OCI-M1 (cell line): ENCODE measurements at places on chromosomes 1 and 21.
A peak's percentile ranks its signal among the peaks of the same experiment; 100 is the strongest.

DNA sequence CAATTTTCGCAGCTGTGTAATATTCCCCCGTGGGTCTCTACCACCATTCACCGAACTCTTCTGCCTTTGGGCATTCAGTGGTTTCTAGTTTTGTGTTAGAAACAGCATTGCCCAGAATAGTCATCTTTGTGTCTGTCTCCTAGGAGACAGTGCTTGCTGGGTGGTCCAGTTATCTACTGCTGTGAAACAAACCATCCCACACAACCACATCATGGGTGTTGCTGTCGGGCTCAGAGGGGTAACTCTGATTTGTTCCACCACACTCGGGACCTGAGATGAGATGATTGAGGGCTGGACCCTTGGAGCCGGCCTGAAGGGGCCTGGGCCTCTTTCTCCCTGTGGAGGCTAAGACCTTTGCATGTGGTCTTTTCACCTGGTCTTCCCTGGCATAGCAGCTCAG is 427.2 kb upstream of the VAMP3 start:
- no peak for DNase-seq

- peak; percentile 91 for DNase-seq
Observed at GRCh38 chr1:83998498-83999315, at the start of gene TTLL7. TTLL7 (minus strand) TSS chr1:83999132; CDS start chr1:83952211, 46,921 bp downstream.

DNA sequence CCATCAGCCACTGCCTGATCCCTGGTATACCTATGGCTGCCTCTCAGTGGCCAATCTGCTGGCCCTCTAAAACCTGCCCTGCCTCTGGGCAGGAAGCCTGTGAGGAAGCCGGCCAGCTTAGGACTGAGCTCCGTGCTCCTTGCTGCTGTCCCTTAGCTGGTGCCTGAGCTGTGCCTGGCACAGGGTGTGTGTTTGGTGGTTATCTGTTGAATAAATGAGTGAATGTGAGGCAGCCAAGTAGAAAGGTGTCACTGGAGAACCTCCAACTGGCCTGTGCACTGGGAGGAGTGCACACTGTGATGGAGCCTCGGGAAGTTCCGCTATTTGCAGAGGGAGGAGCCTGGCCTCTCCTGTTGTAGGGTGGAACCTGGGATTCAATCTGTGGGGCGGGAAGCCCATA is 63.4 kb upstream of the STUM start:
- DNase-seq = peak; percentile 37

DNA sequence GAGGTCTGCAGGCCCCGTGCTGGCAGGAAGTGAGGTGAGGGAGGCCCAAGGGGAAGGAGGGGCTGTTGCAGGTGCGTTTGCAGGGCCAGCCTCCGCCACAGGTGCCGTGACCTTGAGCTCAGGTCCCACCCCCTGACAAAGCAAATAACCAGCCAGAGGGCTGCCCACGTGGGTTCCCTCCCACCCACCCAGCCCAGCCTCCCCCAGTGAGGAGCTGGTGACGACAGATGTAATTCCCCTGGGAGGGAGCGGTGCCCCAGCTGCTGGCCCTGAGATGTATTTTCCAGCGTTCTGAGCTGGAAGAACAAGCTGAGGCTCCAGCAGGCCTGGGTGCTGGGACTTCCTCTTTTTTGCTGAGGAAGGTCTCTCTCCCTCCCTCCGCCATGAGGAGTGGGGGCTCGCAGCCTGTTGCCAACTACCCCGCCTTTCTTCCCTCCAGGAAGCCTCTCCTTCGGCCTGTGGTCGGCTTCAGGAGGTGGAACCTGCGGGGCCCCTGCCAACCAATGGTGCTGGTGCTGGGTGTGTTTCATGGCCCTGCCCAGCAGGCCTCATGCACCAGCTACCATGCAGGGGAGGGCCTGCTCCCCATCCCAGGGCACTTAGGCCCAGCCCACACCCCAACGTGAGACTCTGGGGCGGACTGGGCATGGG is 153.2 kb downstream of the PRDM16 start:
- DNase-seq = peak; percentile 25

DNA sequence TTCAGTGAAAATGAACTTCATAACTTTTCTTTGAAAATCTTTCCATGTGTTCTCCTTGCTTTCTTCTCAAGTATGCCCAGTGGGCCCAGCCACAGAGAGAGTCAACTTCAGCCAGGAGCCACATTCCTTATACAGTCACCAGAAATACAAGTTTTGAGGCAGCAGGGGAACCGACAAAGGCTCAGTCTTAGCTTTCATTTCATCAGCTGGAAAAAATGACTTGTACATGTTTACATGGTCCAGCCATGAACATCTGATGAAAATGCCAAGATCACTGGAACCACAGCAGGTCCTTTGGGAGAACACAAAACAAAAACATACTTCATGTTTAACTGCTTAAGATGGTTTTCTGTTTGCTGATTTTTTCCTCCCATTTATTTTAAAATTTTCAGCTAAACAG is 72.5 kb downstream of the SYDE2 start:
- peak; percentile 6 for DNase-seq

DNA sequence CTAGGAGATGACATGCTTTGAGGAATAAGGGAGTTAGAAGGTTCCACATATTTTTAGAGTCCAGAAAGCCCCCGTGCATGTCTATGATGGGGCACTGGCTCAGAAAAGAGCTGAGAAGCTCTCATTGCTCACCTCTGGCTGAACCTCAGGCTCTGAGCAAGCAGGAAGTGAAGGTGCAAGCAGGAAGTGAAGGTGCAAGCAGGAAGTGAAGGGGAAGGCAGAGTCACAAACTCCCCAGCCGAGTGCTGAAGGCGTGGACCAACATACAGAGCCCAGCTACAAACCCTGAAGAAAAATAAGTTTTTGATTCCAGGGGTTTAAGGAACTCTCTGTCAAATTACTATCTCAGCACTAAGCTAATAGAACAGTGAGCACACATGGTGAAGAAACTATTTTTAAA is 7.0 kb downstream of the KRTAP10-8 start:
- no peak for DNase-seq

DNA sequence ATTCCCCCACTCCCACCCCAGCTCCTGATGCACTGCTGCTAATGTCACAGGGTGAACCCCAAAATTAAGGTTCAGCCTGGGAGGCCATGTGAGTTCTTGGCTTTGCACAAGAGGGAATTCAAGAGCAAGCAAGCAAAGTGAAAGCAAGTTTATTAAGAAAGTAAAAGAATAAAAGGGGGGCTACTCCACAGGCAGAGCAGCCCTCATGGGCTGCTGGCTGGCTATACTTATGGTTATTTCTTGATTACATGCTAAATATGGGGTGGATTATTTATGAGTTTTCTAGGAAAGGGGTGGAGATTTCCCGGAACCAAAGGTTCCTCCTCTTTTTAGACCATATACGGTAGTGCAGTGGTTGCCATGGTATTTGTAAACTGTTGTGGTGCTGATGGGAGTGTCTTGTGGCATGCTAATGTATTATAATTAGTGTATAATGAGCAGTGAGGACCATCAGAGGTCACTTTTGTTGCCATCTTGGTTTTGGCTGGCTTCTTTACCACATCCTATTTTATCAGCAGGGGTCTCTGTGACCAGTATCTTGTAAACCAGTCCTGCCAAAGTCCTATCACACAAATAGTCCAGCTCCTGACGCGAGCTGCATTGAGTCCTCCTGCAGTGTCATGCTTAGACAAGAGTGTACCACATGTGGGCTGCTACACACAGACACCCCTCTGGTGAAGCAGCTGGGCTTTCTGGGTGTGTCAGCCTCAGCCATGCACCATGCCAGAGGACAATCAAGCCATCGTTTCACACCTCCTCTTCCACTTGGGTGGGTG is 46.4 kb upstream of the CSF1 start:
- DNase-seq = peak; percentile 94

- DNase-seq = no peak
Observed at GRCh38 chr21:25646474-25646873, 7.4 kb downstream of the JAM2 start.

GRCh38 chr1:221040101-221040500 is 160.9 kb downstream of the HLX start:
- peak; percentile 71 for DNase-seq

DNA sequence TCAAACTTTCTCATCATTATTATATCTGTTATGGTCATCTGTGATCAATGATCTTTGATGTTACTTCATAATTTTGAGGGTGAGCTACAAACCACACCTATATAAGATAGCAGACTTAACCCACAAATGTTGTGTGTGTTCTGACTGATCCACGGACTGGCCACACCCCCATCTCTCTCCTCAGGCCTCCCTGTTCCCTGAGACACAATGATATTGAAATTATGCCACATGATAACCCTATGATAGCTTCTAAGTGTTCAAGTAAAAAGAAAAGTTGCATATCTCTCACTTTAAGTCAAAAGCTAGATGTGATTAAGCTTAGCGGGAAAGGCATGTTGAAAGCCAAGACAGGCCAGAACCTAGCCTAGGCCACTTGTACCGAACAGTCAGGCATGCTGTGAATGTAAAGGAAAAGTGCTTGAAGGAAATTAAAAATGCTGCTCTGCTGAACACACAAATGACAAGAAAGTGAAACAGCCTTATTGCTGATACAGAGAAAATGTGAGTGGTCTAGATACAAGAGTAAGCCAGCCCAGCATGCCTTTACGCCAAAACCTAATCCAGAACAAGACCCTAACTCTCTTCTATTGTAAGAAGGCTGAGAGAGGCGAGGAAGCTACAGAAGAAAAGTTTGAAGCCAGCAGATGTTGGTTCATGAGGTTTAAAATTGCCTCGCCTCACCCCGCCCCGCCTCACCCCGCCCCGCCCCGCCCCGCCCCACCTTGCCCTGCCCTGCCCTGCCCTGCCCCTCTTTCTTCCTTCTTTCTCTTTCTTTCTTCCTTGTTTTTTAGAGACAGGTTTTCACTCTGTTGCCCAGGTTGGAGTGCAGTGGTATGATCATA is 16.5 kb downstream of the CTSS start:
- DNase-seq = no peak

DNA sequence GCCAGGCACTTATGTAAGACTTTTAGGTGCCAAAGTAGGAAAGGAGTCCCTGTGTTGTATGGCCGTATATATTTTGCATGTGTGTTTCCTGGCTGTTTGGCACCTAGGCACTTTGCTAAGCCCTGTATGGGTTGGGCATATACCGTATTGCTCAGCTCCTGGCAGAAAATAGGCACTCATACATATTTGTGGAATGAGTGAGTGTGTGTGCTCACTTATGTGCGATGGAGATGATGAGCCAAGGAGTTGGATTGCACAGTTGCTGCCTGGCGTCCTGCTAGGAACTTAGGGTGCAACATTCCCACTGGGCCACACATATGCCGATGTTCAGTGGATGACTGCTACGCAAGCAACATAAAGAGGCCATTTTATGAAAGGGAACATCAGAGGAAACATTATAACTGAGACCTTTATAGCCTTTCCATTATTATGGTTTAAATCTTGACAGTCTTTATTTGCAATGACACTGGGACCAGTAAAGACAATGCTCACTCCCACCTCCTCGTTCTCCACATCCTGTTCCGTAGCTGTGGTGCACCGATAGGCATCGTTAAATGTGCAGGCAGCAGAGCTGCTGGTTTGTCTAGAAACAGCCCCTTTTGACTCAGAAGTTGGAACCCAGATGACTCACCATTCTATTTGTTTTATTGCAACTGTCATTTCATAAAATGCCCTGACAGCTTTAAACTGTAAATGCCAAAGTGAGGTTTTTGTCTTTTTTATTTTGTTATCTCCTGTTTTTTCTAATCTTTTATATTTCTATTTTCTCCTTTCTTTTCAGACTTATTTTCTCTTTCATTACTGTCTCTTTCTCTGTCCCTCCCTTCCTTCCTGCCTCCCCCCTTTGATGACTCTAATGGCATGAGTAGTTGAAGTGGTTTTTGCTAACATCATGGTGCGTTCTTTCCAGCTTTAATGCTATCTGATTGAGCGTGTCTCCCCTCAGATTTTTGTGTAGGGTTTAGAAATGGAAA is 36.1 kb downstream of the PEX14 start:
- DNase-seq = peak; percentile 91

DNA sequence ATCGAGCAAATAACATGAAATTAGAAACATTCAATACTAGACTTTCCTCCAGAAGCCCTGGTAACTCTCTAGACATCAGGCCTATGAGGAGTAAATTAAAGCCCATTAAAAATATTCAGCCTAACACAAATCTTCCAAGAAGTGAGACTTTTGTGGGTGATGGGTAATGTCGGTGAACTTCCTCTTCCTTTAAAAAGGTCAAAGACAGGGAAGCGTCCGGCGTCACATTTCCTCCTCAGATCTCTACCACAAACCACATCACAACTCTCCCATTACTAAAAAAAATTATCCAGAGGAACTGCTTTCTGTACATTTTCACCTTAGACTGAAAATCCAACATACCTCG is 1.4 kb downstream of the EIF4G3 start:
- DNase-seq = peak; percentile 84

DNA sequence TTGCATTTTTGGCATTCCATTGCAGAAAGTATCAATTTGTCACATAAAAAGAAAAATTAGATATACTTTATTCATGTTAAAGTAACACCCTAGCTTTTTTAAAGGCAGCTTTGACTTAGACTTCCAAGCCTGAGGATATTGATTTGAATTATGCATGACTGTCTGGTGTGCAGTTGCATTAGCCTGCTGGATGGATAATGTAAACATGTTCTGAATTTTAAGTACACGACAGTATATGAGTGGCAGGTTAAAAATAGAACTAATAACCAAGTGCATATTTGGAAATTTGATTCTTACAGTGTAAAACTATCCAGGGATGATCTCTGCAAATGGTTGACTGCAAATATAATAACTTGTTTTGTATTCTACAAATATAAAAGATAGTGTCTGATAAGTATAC is 124.0 kb downstream of the SYT14 start:
- DNase-seq = no peak

GRCh38 chr1:230534224-230534623 is 108.1 kb upstream of the COG2 start:
- DNase-seq = no peak

DNA sequence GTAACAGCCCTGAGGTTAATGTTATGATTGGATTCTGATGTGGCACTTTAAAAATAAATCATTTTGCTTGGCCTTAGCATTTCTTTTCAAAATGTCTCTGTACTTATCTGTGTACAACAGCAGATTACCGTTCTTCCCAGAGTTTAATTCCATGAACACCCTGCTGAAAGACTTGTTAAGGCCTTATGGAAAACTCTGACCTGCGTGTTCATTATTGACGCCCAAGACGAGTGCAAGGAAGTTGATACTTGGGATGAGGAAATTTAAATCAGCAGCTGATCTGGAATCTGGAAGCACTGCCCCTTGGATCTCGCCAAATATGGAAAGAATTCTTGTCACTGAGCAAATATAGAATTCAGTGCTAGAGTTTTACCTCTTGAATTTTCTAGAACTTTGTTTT is 6.7 kb downstream of the ERG start:
- no peak for DNase-seq

GRCh38 chr1:103362348-103363007 is 163.0 kb upstream of the RNPC3 start:
- no peak for DNase-seq

- no peak for DNase-seq
Observed at GRCh38 chr1:29500041-29500440, 263.7 kb downstream of the PTPRU start.

DNA sequence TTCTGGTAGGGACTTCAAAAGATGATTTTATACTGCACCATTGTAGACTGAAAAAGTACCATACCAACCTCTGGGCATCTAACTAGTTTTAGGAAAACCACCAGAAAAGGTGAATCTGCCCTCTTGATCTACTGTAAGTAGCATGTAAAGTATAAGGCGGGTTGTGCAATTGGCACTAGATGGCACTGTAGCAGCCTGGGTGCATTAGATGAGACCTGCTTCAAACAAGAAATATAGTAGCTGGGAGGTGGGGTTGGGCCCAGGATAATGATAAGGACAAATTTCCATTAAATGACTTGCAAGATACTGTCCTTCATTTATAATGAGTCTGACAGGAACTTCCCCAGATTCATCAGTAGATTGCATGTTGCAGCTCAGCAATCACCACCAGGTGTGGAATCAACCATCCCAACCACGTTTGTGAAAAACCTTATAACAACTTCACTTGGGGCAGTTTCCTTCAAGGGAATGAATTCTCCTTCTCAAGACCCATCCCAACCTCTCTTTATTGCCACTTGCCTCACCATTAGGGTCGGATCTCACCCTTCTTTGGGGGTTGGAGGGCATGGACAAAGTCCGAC is 37.3 kb upstream of the IL10 start:
- DNase-seq = peak; percentile 73
